ENCODE measurements at places on chromosomes 3 and 15.
A peak's percentile ranks its signal among the peaks of the same experiment; 100 is the strongest.

GRCh38 chr3:50321336-50322114 is 1.0 kb downstream of the HYAL2 start:
- peak; percentile 95 for DNase-seq

DNA sequence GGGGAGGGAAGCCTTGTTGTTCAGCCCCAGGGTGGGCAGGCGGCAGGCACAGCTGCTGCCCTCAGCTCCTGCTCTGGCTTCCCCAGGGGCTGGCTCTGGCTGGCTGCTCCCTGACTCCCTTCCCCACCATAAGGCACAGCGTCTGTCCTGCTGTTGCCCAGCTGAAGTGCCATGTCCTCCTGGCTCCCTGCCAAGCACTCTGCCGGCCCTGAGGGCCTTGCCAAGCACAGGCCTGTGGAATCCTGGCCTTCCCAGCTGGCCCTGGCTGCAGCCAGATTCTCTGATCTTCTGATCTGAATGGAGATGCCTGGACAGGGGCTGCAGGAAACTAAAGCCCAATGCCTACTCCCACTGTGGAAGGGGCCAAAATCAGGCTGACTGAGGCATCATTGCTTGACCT is 1.1 kb downstream of the IQCF6 start:
- DNase-seq: peak; percentile 81

GRCh38 chr3:42491881-42492507 is 10.4 kb upstream of the VIPR1 start:
- DNase-seq: no peak

DNA sequence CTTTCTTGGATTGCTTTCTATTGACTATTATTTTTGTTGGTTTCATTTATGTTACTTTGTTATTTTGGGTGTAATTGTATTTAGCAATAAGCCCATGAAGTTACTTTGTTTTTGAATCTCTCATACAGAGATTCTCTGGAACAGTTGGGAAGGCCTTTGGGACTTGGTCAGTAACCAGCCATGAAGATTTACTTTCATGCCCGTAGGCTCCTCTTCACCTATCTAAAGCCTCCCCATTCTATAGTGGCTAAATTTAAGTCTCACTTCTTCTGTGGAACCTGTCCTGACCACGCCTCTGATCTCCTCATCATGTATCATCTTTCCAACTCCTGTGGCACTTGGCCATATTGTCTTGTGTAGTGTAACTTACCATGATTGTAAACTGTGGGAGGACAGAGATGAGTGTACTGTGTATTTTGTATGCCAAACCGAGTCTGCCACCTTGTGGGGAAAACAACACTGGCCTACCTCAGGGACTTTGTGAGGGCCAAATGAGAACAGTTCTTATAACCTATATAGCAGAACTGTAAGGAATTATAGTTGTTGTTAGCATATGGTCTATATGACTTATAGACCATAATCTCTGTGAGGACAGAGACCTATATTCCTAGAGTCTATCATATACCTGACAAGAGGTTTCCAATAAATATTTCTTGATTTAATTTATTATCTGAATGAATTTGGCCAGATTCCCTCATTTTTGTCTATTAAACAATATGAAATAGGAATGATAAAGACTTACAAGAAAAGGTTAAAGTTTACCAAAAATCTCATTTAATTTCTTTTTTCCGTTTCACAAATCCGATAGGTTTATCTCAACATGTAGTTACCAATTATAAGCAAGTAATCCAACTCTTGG is 75.0 kb downstream of the STARD9 start:
- peak; percentile 36 for DNase-seq

GRCh38 chr3:71056327-71056726 is 527.2 kb downstream of the FOXP1 start:
- DNase-seq: no peak

DNA sequence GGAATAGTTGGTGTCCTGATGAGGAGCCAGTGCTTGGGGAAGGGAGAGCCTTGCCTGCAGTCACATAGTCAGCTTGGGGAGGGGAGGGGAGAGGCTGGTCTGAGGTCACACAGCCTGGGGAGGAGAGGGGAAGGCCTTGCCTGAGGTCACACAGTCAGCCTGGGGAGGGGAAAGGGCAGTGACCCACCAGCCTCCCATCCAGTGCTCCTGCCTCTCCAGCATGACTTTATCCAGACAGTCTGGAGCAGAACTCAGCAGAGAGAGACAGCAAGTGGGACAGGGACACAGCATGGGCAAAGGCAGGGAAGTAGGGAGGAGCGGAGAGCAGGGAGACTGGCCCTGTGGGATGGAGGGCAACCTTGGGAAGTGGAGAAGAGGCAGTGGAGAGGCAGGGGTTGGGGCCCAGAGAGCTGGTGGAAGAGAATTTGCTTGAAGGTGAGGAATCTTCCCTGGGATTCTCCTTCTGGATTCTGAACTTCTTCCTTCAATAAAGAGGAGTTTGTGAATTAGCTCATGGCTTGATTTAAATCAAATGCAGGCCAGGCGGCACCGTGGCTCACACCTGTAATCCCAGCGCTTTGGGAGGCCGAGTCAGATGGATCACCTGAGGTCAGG is 64.5 kb downstream of the CORO2B start:
- DNase-seq: no peak

- DNase-seq: no peak
Measured at GRCh38 chr3:68088216-68088615, 433.8 kb upstream of the SUCLG2 start.

DNA sequence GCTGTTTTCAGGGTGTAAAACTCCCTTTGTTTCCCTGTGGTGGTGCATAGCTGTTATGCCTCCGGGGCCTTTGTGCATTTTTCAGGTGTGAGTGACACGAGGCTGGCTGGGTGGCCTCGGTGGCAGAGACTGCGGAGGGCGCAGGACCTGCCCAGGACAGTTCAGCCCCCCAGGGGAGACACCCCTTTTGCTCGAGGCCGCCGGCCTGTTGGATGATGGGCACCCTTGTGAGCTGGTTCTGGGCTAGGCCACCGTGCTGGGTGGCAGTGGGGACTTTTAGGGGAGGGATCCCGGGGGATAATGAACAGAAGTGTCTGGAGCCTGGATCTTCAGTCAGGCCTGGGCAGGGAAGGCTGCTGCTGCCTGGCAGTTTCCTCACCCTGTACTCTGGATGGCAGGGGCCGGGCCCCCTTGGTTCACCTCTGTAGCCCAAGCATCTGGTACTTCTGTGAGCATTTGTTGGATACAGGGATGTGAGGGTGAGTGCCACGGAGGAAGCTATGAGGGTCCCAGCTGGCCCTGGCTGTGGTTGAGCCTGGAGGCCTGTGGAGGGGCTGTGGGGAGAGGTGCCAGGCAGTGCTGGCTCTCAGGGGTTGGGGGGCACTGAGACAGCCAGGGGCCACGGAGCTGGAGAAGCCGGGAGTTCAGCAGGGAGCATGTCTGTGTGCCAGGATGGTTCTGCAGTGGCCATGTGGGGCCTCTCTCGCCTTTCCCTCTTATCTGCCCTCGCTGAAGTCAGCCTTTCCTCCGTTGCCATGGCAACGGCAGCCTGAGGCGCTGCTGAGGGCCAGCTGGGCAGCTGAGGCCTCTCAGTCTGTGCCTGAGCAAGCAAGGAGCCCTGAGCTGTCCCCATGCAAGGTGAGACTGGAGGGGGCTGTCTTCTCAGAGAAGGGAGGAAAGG is 49.0 kb downstream of the KY start:
- no peak for DNase-seq

- DNase-seq: no peak
Measured at GRCh38 chr3:25479727-25480010, 51.6 kb downstream of the RARB start.

- DNase-seq: no peak
Measured at GRCh38 chr15:60541481-60542299, 62.7 kb upstream of the ICE2 start.

DNA sequence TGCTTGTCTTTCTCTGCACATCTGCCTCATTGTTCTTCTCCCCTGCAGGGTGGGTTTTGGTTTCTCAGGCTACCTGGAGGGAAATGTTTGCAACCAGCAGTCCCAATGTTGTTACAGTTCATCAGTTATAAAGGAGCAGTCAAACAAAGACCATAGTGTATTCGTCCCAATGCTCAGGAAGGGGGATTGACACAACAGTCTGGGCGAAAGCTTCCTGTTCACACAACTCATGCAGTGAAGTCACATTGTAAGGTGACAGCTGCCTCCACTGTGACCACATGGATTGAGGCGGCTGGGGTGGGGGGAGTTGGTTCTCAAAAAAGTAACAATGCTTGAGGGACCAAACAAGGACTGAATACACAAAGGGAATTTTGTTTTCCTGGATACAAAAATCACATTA is 28.8 kb upstream of the TF start:
- no peak for DNase-seq

DNA sequence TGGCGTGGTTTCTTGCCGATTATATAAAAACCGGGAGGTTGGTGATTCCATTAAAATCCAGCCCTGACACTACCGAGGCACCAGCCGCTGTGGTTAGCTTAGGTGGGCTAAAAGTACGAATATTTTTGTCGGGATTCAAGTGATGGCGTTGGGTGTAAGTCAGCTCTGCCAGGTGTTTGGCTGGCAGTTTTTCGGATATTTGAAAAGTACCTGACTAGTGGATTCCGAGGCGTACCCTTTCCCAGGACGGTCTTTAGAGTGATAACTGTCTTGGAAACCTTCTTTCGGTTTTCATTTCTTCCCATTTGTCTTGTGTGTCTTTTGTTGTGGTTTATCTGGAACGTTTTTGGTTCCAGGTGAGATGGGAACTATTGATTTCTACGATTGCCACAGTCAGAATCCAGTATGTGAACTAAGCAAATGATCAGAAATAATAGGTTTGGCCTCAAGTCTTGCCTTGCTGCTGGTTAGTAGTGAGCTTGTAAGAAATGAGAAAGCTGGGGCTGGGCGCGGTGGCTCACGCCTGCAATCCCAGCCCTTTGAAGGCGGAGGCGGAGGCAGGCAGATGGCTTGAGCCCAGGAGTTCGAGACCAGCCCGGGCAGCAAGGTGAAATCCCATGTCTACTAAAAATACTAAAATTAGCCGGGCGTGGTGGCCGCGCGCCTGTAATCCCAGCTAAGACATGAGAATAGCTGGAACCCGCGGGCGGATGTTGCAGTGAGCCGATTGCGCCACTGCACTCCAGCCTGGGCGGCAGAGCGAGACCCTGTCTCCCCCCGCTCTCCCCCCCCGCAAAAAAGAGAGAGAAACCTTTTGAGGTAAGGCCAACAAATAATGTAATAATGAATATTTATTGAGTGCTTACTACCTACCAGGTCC is 1.4 kb downstream of the FYTTD1 start:
- peak; percentile 76 for DNase-seq

- no peak for DNase-seq
Measured at GRCh38 chr3:196055683-196056270, 26.1 kb downstream of the TFRC start.

DNA sequence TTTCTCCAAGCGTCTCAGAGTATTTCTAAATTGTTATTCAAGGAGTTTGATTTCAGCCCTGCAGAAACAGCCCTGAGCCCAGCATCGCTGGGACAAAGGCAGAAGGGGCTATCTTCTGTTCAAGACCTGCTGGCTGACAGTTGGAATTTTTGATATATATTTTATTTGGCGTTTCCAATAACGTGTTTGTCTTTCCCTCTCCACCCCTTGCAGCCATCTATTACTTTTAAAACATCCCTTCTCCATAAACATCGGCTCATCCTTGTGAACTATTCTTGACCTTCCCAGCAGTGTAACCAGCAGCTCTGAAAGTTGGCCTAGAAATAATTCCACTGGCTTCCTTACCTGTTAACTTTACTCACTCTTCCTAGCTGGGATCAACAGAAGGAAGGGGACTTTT is 5.5 kb upstream of the MEIS2 start:
- DNase-seq: no peak

DNA sequence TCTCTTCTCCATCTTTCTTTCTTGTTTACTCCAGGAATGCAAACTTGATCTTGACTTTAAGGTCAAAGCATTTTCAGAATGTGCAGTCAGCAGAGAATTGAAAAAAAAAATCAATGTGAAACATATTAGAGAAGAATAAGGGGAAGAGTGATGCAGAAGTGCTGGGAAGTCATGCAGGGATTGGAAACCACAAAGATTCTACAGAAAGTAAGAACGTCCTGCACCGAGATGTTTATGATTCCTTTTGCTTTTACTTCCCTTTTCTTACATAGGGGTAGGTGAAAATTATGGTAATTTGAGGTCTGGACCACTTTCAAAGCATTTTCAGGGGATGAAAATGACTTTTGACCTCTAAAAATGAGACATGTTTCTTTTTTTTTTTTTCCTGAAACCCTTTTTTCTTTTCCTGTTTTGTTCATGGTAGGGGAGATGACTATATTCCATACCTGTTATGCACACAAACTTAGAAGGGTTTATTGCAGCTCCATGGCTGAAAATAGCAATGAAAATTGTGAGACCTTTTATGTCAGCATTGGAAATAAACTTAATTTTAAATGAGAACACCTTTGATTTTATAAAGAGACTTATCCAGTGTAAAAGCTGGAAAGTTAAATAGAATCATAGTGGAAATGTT is 623.5 kb upstream of the TBL1XR1 start:
- no peak for DNase-seq

DNA sequence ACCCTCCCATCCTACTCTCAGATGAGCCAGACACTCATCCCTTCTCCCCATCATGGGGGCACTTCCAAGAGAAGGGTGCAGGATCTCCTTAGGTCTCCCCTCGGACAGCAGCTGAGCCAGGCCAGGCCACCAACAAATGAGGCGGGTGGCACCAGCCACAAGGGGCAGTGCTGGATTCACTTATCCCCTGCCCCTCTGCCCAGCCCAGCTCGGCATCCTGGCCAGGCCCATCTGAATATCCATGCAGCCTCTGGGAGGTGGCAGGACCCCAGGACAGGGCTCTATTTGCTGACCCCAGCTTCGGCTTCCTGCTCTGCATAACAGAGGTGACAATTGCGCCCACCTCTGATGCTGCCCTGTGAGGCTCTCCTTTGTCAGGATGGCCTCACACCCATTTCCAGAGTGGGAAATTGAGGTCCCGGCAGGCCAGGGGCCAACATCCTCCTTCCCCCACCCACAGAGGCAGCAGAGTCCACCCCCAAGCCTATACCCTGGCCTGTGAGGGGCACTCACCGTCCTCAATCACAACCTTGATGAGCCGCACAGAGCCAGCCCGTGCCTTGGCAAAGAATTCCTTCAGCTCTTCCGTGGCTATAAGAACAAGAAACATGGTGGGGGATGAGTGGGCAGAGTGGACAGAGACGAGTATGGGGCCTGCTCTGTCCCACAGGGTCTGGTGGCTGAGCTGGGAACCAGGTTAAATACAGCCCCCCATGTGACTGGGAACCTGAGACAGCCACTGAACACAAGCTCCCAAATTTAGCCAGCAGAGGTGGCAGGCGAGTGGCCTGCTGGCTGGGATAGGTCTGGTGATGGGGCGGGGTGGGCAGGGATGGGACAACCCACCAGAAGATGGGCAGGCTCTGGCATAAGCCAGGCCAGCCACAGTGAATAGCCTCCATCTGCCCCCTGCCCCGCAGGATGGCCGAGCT is 4.2 kb downstream of the TWF2 start:
- DNase-seq: peak; percentile 74

GRCh38 chr15:70830615-70831014 is 23.3 kb downstream of the LARP6 start:
- no peak for DNase-seq

DNA sequence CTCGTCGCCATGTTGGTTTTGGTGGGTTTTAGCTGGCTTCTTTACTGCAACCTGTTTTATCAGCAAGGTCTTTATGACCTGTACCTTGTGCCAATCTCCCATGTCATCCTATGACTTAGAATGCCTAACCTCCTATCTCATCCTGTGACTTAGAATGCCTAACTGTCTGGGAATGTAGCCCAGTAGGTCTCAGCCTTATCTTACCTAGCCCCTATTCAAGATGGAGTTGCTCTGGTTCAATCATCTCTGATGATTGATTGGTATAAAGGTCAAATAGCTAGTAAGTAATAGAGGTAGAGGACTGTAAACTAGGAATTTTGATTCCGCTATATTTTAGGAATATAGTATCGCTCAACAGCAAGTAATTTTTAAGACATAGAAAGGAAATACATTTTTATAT is 1.3 kb upstream of the ACKR2 start:
- no peak for DNase-seq

GRCh38 chr3:141287326-141287725 is 55.7 kb downstream of the PXYLP1 start:
- no peak for DNase-seq

Data from left ventricle myocardium superior (tissue), 1 donor.